ENCODE measurements at places on chromosomes 11 and 22.

GRCh38 chr11:3090096-3090901 is 33.1 kb upstream of the CARS1 start:
- peak; percentile 29 for DNase-seq

- no peak for DNase-seq
Measured at GRCh38 chr11:69541501-69542313, 60.2 kb downstream of the LINC01488 start.

- DNase-seq, result no peak
Measured at GRCh38 chr22:23082534-23083314, 12.4 kb downstream of the GNAZ start.

DNA sequence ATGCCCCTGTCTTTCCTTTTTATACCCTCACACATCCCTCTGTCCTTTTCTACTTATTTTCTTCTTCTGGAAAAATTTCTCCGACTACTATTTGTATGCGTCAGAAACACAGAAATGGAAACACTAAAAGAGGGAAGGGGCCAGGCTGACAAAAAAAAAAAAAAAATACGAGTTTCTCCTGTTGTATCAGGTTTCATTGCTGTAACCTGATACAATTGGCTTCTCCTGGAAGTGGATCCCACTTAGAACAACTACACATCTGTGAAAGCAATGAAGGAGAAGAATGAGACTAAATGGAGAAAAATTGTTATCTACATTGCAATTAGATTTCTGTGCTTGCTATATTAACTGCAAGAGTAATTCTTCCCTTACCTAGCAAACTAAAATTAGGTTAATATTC is 393.9 kb downstream of the GUCY1A2 start:
- DNase-seq, result no peak

DNA sequence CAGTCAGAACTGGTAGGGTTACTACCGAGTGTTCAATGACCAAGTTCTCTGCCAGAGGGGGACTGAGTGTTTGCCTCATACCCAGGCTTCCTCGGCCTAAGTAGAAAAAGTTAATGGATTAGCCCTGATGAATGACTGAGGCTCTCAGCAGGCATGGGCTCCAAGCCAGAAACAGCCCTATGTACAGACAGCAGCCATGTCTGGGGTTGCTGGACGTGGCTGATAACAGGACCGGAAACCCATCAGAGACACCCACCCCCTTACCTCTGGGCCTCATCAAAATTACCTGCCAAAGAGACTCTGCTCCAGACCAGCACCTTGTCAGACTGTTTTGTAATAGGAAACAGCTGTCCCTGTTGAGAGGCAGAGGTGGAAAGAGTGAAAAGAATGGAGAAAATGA is 351.4 kb downstream of the ETS1 start:
- DNase-seq, result no peak

DNA sequence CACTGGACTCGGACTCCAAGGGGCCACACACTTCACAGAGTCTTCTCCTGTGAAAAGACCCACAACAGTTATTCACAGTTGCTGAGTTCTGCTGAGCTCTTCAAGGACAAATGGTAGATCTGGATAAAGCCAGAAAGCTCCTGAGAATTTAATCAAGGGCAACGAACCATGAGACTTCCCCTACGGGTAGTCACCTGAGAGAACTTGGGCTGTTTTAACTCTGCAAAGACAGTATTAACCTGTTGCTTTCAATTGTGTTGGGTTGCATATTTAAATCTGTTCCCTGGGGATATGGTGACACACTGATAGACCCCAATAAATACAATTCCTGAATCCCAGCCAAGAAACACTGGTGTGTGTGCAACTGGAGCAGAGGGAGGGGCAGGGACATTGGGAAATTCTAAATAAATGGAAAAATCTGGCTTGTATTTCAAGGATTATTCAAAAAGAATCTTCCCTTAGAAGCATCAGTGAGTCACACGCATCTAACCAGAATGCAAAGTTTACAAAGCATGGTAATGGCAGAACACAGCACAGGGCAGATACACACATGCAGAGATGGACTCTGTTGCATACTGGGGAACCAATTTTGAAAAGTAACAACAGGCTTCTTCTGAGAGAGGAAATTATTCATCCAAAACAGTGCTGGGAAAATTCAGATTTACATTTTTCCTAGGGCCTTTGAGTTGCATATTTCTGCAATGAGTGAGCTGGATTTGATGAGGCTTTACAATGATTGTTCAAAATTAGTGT is 4.0 kb downstream of the KCNJ1 start:
- no peak for DNase-seq

GRCh38 chr11:75096456-75097172 is at the start of gene OR2AT4:
Gene OR2AT4 (minus strand): TSS chr11:75096876.
- no peak for DNase-seq

- no peak for DNase-seq
Measured at GRCh38 chr22:45583504-45583903, 80.8 kb downstream of the FBLN1 start.

DNA sequence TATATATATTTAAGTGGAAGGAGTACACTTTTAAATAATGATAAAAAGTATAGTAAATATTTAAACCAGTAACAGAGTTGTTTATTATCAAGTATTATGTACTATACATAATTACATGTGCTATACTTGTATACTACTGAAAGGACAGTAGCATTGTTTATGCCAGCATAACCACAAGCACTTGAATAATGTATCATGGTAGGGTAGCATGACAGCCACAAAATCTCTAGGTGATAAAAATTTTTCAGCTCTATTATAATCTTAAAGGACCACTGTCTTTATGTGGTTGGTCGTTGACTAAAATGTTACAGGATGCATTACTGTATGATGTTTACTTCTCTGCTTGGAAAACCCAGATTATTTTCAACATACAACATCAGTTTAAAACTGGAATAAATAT is 349.2 kb downstream of the CASP12 start:
- DNase-seq, result no peak

- no peak for DNase-seq
Measured at GRCh38 chr22:43731988-43732387, 80.1 kb downstream of the EFCAB6 start.

DNA sequence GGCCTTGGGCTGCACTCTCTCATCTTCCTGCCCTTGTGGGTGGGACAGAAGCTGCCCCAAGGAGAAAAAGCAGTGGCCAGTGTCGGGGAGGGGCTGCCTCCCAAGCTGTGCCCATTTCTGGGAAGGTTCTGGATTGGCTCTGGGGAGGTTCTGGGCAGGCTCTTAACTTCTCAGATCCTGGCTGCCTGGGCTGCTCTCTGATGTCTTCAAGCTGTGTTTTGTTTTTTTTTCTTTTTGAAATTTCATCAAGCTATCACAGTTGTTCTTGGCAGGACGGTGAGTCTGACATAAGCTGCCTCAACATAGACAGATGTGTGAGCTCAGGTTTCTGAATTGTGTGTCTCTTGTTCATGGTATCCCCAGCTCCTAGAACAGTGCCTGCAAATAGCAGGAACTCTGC is 1032.0 kb downstream of the BRD1 start:
- no peak for DNase-seq

DNA sequence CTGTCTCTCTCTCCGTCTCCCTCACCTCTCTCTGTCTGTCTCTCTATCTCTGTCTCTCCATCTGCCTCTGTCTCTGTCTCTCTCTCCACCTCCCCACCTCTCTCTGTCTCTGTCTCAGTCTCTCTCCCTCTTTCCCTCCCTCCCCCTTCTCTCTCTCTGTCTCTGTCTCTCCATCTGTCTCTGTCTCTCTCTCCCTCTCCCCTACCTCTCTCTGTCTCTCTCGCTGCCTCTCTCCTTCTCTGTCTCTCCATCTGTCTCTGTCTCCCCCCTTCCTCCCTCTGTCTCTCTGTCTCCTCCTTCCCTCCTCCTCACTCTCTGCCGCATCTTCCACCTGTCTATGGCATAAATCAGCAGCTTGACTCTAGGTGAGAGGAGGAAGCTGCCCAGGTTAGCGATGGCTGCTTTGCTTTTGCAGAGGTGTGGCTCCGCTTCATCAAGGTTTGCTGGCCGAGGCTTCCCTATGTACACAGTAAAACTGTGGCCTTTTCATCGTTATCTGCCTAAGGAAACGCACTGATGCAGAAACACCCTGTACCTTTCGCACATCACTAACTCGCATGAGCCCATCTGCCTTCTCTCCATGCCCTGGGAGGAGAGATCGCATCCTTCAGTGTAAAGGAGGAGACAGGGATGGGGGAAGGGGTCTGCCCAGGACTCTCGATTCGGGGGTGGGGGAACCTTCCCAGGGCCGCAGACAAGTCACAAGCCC is 44.5 kb downstream of the ANO1 start:
- DNase-seq, result no peak

DNA sequence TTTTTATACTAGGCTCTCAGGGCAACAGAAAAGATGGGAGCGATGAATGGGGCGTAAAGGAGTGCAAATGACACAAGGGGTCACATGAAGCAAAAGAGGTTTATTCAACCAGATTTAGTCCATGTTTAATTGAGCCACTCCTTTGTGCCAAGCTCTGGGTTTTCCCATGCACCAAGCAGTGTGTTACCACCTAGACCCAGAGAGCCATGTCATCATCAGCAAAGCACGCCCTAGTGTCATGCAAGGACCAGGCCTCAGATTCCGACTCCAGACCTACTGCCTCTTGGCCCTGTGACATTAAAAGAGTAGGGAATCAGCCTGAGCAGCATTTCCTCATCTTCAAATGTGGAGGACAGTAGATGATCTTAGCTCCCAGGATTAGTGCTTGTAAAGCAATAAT is 1.1 kb upstream of the IGLL5 start:
- no peak for DNase-seq

DNA sequence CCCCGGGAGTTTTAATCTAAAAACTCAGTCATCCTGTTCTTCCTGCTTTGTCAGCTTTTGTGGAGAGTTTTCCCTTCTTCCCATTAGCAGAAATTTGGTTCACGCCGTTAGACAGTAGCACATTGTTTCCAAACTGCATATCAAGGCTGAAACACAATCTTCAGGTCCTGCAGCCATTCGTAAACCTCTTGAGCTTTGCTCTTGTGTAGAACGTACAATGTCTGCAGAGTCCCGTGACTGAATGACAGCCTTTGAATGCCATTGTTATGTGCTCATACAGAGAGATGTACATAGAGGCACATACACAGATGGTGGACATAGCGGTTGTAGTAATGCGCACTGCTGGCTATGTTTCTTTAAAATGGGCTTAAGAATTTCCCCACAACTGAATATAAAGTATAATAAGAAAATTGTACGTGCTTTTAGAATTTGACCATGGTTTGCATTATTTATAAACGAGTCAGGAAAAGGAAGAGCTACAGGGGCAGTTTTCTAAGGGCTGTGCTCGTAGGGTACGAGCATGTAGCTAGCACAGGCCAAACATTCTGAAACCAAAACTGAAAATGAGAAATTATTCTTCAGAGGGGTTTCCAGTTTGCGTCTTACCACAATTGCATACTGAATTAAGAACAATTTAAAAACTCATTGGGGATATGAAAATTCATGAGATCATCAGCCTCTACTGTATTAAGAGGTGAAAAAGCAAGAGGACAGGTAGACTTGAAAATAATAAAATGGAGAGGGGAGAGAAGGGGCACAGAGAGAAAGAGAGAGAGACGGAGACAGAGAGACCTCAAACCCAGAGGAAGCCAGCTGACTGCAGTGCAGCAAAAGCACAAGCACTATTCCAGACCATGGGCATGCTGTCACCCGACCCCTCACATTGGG is 310.1 kb downstream of the CADM1 start:
- no peak for DNase-seq

- DNase-seq, result no peak
Measured at GRCh38 chr11:62128835-62129234, 5.0 kb downstream of the INCENP start.

DNA sequence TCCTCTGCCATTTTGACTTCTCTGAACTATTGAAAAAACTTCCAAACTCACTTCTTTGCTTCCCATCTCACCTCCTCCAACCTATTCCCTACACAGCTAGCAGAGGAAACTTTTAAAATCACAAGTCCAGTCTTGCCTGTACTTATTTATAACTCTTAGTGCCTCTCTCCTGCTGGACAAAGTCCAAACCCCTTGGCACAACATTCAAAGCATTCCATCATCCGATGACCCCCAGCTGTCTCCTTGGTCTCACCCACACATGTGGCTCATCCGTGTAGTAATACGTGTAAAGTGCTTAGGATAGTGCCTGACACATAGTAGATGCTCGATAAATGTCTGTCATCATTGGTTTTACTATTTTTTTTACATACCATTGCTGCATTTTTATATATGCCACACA is 101.4 kb downstream of the PARVA start:
- DNase-seq, result no peak

- DNase-seq, result no peak
Measured at GRCh38 chr11:46360878-46361277, 13.6 kb downstream of the DGKZ start.

DNA sequence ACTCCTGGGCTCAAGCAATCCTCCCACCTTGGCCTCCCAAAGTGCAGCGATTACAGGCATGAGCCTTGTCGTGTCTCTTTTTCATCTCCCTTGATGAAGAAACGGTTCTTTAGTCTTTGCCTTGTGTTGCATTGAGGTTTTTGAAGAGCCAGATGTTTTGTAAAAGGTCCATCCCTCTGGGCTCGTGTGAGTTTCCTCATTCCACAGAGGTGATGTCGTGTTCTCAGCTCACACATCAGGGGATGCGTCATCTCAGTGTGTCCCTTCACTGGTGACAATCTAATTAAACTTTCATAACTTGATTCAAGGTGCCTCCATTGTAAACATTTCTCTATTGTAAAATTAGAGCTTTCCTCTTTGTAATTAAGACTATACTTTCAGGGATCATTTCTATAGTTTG is 29.7 kb upstream of the TEF start:
- DNase-seq, result no peak

GRCh38 chr22:49272546-49273125 is 555.0 kb downstream of the BRD1 start:
- DNase-seq, result no peak

DNA sequence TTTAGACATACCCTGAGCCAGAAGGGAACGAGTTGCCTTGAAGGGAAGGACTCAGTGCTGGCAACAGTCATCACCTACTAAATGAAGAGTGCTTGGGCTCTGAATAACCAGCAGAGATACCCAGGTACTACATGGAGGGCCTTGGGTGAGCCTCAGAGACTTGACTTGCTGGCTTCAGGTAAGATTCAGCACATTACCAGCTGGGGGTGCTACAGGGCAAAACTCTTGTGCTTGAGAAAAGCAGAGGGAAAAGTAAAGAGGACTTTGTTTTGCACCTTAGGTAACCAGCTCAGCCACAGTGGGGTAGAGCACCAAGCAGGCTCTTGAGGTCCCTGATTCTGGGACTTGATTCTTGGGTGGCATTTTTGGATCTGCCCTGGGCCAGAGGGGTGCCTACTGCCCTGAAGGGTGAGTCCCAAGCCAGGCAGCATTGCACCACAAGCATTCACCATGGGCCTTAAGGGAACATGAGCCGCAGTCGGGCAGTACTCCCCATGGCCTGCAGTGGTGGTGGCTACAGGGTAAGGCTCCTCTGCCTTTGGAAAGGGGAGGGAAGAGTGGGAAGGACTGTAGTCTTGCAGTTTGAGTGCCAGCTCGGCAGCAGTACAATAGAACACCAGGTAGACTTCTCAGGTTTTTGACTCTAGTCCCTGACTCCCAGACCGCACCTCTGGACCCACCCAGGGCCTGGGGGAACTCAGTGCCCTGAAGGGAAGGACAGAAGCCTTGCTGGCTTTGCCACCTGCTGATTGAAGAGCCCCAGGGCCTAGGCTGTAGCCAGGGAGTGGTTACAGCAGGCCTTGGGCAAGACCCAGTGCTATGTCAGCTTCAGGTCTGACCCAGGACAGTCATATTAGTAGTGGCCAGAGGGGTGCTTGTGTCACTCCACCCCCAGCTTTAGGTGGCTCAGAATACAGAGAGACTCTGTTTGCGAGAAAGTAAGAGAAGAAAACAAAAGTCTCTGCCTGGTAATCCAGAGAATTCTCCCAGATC is 22.7 kb upstream of the PLEKHA7 start:
- DNase-seq, result no peak
